Hematopoietic multipotent progenitor cell (in vitro differentiated cells): ENCODE measurements at places on chromosomes 1 and 21. TPM values are rescaled to one million over a fixed set of nuclear protein-coding genes. Genes with fewer than 3 reads are reported as not detected.

GRCh38 chr1:1285102-1285571, 4.9 kb downstream of the SCNN1D start:
- DNase-seq = no peak

GRCh38 chr1:212178851-212179250, 106.4 kb upstream of the PPP2R5A start:
- no peak for DNase-seq

DNA sequence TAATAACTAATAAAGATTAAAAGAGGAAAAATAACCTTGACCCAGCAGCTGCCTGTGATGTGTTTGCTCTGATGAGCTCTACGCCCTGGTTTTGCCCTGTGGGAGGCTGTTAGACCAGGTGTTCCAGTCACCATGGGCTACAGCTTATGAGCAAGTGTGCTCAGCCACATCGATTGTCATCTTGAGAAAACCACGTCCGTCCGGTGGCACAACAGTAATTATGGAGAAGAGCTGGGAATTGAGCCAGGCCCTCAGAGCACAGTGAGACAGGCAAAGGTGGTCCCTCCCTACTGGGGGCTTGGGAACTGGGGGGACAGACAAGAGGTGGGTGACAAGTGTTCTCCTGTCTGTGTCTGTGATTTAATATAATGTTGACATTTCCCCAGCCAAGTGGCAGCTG, 420.5 kb downstream of the MATN1 start:
- DNase-seq = no peak

The SPRR2F gene
- total RNA-seq = not detected

- no peak for DNase-seq
Measured at GRCh38 chr1:64884261-64885040, 81.9 kb downstream of the JAK1 start.

GRCh38 chr1:161721738-161722343, 497 bp downstream of the FCRLB start:
- DNase-seq = peak; percentile 46

The SLAMF9 gene
- under 0.01 TPM for total RNA-seq

The RAP1GAP gene
- total RNA-seq = 0.27 TPM
